ENCODE measurements at places on chromosomes 5 and 9. TPM values are rescaled to one million over a fixed set of nuclear protein-coding genes. Genes with fewer than 3 reads are reported as not detected.

DNA sequence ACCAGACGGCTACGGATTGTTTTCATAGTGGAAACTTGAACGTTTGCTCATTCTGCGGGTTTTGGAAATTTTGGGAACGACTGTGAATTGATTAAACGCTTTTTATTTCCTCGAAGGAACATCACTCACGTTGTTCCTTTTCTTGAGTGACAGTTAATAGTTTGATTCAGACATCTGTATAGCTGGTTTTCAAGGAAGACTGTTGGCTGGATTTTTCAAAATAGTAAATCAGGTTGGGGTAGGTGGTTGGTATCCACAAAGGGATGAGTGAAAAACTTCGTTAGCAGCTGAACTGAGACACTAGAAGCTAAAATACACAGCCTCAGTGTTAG is 1.1 kb downstream of the TGFBR1 start:
- no peak for DNase-seq

DNA sequence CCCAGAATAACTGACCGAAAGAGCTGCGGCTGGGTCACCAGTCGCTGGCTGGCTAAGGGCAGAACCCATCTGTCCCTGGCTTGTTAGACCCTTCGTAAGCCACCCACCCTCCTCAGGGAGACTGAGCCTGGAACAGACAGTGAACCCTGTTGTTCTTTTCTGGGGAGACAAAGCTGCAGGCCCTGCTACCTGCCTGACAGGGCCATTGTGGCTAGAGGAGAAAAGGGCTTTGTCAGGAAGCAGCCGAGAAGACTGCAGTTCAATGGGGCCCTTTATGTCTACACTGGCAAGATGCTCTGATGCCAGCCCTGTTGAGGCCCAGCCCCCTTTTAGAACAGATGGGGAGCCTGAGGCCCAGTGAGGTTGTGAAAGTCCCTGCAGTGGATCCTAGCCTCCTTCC is 3.7 kb upstream of the NIPAL4 start:
- no peak for DNase-seq

The PDE6A gene
- 0.21 TPM for polyA plus RNA-seq

The PTGS1 gene
- 3.9 TPM for polyA plus RNA-seq

The NEURL1B gene
- 34.1 TPM for polyA plus RNA-seq

All from left lung (tissue), 14 donors.